ENCODE measurements at places on chromosomes 6 and 20.
A peak's percentile ranks its signal among the peaks of the same experiment; 100 is the strongest.

DNA sequence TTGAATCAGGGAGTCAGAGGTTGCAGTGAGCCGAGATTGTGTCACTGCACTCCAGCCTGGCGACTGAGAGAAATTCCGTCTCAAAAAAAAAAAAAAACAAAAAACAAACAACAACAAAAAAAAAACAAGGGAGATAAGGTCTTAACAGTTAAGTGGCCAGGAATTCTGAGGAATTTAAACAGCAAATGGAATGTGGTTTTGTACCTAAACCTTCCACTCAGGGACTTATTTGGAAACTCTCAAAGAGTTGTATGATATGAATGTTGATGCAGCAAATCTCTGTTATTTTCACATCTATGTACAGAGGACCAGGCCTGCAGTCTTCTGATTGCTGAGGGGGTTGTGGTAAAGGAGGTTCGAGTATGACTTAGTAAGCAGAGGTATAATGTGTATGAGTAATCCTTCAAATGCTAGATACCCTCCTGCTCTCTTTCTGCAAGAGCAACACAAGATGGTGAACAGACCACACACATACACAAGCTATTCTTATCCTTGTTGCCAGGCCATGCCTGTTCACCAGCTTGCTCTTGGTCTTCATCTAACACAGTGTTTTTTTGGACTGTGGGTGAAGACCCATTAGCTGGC, 174.9 kb upstream of the SCGN start:
- H3K36me3 ChIP-seq, result no peaks in the 10 kb centered on the region
- no peaks in the 10 kb centered on the region for H3K4me1 ChIP-seq
- H3K27me3 ChIP-seq, result no peaks in the 10 kb centered on the region
- DNase-seq, result no peak
- no peak overlapping the region for H3K27ac ChIP-seq

- no peak overlapping the region for H3K27ac ChIP-seq
- no peaks in the 10 kb centered on the region for H3K36me3 ChIP-seq
- peaks cover 4% of the 10 kb centered on the region for H3K4me1 ChIP-seq
- DNase-seq, result no peak
- no peaks in the 10 kb centered on the region for H3K27me3 ChIP-seq
- no peak overlapping the region for H3K4me3 ChIP-seq
Observed at GRCh38 chr6:18025596-18025995, 38.2 kb upstream of the KIF13A start.

GRCh38 chr6:28137505-28137981, 4.1 kb upstream of the ZKSCAN8 start:
- DNase-seq, result no peak
- no peaks in the 10 kb centered on the region for H3K36me3 ChIP-seq
- H3K27me3 ChIP-seq, result no peaks in the 10 kb centered on the region
- peak overlapping the region; percentile 71 for H3K4me3 ChIP-seq

DNA sequence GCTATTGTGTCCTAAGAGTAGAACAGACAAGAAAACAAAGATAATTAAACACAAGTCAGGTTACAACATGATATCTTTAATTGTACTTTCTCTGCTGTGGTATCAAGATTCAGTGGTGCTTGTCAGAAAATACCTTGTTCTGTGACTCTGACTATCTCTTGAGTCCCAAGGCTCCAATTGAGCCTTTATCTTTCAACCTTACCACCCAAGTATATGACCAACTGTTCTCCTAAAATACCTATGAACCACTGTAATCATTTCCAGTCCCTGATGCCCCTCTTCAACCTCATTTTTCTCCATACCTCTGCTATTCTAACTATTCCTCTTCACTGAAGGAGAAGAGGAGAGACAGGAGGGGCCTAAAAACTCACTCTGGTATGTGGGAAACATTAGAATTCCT, 66.9 kb upstream of the TPD52L1 start:
- H3K4me3 ChIP-seq, result no peak overlapping the region
- H3K36me3 ChIP-seq, result peaks cover 28% of the 10 kb centered on the region

DNA sequence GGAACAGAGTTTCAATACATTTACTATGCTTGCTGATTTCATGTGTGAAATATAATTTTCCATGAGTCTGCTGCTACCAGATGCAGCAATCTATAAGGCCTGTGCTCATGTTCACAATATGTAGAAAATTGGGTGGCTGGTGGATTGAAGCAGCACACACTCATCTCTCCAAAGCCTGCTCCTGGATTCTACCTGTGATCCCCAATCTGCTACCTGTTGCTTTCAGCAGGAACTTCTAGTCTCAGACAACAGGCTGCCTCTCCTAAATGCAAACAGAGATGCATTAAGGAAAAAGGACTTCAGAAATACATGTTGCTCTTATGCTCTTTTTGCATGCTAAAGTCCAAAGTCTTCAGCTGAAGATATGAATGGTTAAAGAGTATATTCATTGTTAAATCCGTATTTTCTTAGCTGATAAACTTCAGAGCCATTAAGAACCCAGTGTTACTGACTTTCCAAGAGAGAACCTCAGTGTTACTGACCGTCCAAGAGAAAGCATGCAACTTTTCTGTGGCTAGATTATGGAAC, 30.9 kb upstream of the MCM9 start:
- no peaks in the 10 kb centered on the region for H3K4me1 ChIP-seq
- no peaks in the 10 kb centered on the region for H3K27me3 ChIP-seq
- no peaks in the 10 kb centered on the region for H3K36me3 ChIP-seq

DNA sequence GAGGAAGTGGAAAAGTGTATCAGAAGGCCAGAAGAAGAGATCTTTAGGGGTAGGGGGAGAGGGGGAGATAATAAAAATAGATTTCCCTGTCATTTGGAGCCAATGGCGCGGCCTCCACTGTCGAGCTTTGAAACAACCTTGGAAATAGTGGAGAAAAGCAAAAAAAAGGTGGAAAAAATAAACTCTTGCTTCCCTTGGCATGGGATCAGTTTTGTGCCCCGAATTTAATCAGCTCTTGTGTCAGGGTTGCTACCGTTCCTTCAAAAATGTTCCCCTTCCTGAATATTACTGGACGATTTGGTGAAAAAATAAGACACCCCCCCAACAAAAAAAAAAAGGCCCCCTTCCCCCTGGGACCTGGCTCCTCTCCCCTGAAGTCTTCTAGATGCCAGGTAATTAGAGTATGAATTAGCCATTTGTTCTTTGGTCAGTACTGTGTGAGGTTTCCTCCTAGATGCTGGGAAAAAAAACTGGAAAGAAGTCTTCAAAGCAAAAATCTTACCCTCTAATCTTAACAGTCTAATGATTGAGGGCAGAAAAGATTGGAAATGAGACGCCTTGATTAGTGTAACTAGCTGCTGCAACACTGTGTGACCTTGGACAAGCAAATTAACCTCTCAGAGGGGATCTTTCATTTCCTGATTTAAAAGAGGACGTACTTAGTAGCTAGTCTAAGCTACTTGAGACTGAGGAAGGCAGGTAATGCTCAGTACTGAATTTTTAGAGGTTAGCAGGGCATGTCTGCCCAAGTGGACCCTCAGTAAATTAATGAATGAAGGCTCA, 872 bp upstream of the RBM39 start:
- H3K4me1 ChIP-seq, result peaks cover 10% of the 10 kb centered on the region
- H3K27me3 ChIP-seq, result no peaks in the 10 kb centered on the region
- no peak for DNase-seq
- H3K4me3 ChIP-seq, result peak overlapping the region; percentile 40
- peak overlapping the region; percentile 96 for H3K27ac ChIP-seq

DNA sequence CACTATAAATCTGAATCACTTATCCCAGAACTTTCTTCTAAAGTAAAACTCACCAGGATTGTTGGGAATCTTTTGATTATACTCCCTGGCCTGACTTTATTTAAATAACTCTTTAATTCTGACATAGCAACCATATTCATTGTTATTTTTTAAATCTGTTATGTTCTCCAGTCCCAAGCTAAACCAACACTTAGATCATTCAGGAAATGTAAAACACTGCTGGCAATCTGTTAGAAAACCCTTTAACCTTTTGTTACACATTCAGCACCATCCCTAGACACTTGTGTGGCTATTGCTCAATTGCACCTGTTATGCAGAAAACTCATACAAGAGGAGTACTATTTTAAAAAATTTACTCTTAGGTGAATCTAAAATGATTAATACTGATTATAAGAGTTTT, 101.8 kb upstream of the NHSL1 start:
- no peak overlapping the region for H3K4me3 ChIP-seq
- DNase-seq, result no peak
- no peaks in the 10 kb centered on the region for H3K36me3 ChIP-seq
- H3K27ac ChIP-seq, result no peak overlapping the region

DNA sequence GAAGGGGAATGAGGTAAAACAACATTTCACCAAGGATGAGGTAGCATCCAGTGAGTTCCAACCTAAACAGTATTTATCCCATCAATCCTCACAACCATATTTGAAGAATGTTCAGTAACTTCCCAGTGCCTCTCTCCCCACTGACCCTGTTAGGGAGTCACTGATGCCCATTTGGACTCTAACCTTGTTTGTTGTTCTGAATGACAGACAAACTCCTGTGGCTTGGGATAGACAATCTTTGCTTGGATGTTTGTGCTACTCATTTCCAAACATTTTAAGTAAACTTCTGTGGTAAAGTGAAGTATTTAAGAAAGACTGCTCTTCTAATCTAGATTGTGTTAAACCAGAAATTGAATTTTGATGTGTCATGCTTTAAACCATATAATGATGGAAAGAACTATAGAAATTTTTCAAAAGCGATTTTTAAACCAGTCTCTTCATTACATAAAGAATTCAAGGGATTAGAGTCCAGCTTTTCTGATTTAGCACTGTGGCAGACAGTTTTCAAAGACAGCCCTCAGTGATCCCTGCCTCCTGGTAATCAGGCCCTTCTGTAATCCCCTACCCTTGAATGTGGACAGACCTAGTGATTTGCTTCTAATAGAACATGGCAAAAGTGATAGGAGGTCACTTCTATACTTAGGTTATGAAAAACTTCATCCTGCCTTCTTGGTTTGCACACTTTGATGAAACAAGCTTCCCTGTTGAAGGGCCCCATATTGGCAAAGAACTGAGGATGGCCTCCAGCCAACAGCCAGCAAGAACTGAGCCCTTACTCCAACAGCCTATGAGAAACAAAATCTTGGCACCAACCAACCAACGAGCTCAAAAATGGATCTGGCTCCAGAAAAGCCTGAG, 191.6 kb downstream of the DST start:
- no peaks in the 10 kb centered on the region for H3K36me3 ChIP-seq
- DNase-seq, result no peak
- no peak overlapping the region for H3K4me3 ChIP-seq
- peaks cover 4% of the 10 kb centered on the region for H3K4me1 ChIP-seq
- peak overlapping the region; percentile 29 for H3K27ac ChIP-seq
- no peaks in the 10 kb centered on the region for H3K27me3 ChIP-seq

- no peak for DNase-seq
- no peak overlapping the region for H3K4me3 ChIP-seq
- H3K27ac ChIP-seq, result no peak overlapping the region
- no peaks in the 10 kb centered on the region for H3K27me3 ChIP-seq
- H3K4me1 ChIP-seq, result no peaks in the 10 kb centered on the region
- no peaks in the 10 kb centered on the region for H3K36me3 ChIP-seq
Observed at GRCh38 chr6:40685862-40686261, 98.7 kb upstream of the LRFN2 start.

GRCh38 chr6:104214901-104215300, 644.8 kb downstream of the HACE1 start:
- H3K27me3 ChIP-seq, result no peaks in the 10 kb centered on the region
- H3K36me3 ChIP-seq, result no peaks in the 10 kb centered on the region
- no peak for DNase-seq
- H3K27ac ChIP-seq, result no peak overlapping the region
- H3K4me1 ChIP-seq, result no peaks in the 10 kb centered on the region

DNA sequence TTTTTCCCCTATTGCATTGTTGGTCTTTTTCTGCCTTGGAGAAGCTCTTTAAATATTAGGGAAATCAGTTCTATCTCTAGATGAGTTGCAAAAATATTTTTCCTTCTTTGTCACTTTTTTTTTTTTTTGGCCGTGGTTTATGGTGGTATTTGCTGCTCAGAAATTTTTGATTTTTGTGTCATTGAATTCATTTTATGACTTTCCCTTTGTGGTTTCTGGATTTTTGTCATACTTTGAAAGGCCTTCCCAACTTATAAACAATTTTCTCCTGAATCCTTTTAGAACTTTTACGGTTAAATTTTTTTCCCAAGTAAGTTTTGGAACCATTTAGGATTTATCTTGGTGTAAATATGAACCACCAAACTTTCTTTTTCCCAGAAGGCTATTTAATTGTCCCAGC, 145.6 kb downstream of the GJA10 start:
- H3K27me3 ChIP-seq, result no peaks in the 10 kb centered on the region
- no peak overlapping the region for H3K27ac ChIP-seq
- no peak for DNase-seq

All from esophagus squamous epithelium (tissue), 5 donors.